ENCODE measurements at places on chromosomes 12 and 14.

DNA sequence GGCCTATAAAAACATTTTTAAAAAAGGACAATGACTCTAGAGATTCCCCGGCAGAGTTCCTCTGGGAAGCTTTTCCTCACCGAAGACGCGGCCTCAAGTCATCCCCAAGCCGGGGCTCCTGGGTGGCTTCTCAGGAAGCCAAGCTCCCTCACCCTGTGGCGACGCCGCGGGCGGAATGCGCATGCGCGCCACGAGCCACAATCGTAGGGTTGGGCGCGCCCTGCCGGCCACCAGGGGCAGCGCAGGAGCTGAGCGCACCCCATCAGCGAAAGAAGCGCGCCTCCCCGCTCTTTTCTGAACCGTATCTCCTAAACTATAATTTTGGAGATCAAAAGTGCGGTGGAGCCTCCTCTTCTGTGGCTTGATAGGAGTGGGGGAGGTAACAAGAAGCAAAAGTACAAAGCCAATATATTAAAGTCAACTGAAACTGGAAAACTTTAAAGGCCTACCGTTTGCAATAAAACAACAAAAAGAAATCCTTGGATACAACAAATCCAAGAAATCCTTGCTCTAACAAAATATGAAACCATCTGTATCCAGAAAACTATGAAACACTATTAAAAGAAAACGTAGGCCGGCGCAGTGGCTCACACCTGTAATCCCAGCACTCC lies 17.4 kb upstream of the CHFR start:
- peak; percentile 91 for DNase-seq

GRCh38 chr14:49427117-49427516 lies 159.1 kb downstream of the RPS29 start:
- DNase-seq, result no peak

DNA sequence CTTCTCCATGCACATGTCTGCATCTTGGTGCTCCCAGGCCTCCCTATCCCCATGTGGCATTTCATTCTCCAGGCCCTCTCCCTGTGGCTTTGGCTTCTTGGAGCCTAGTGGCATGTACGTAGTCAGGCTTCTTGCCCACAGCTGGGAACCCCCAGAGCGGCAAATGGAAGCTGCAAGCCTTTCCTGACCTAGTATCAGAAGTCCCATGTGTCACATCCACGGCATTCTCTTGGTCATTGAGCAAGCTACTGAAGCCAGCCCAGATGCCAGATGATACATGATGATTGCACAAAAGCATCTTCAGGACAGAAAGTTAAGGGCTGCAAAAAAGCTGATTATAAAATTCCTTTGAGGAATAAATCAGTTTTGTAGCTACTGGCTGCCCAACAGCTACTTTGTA lies 154.9 kb downstream of the PELI2 start:
- no peak for DNase-seq

- no peak for DNase-seq
These were observed 216.2 kb upstream of the KRR1 start for GRCh38 chr12:75727577-75727976.

GRCh38 chr12:72264548-72265175 lies 7.5 kb upstream of the TRHDE start:
- no peak for DNase-seq

GRCh38 chr14:66746316-66747006 lies 238.5 kb downstream of the GPHN start:
- DNase-seq, result no peak

- no peak for DNase-seq
These were observed 93.3 kb upstream of the RIC8B start for GRCh38 chr12:106681210-106681609.

- no peak for DNase-seq
These were observed 415.4 kb downstream of the ZFP36L1 start for GRCh38 chr14:68377459-68377858.

- DNase-seq, result no peak
These were observed 37.3 kb downstream of the RFLNA start for GRCh38 chr12:124332058-124332672.

DNA sequence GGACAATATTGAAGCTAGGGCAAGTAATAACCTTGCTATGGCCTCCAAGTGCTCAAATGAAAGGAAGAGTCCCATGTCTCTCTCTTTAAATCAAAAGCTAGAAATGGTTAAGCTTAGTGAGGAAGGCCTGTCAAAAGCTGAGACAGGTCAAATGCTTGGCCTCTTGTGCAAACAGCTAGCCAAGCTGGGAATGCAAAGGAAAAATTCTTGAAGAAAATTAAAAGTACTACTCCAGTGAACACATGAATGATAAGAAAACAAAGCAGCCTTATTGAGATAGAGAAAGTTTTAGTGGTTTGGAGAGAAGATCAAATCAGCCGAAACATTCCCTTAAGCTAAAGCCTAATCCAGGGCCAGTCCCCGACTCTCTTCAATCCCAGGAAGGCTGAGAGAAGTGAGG lies 84.1 kb upstream of the PLEKHA5 start:
- no peak for DNase-seq

- no peak for DNase-seq
These were observed 115.5 kb downstream of the DHRS2 start for GRCh38 chr14:23751616-23752015.

DNA sequence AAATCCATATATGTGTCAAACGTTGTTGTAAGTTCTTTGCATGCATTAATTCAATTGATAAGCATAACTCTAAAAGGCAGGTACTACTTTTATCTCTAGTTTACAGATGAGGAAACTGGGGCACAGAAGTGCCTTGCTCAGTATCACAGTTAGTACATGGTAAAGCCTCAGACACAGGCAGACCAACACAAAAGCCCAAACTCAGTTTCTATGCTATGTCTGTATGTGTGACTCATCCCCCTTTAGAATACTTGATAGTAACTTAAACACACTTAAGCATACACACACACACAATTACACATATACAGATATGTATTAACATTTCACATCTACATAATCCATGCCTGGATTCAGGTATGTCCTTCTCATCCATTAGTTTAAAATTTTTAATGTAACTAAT lies 88.0 kb downstream of the EPS8 start:
- DNase-seq, result no peak

- DNase-seq, result no peak
These were observed 915.9 kb downstream of the DIO2 start for GRCh38 chr14:79295385-79295784.

DNA sequence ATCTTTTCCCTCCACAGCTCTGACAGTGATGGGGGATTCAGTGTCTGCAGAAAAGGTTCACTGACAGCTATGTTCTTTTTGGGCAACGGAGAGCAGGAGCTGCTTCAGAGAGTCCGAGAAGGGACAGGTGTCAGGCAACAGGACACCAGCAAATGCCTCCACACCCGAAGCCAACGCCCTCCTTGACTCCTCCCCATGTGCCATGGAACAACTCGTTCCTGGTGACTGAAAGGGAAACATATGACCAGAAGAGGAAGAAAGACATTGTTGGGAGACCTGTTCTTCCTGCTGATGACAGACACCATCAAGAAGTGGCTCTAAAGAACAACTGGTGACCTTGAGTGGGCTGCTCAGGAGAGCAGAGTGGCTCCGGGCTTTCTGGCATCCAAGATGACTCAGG lies 172.3 kb upstream of the NOS1 start:
- no peak for DNase-seq

- no peak for DNase-seq
These were observed 117.3 kb upstream of the OVCH1 start for GRCh38 chr12:29614694-29615325.

- no peak for DNase-seq
These were observed 290.3 kb downstream of the SOX5 start for GRCh38 chr12:23659131-23659530.

DNA sequence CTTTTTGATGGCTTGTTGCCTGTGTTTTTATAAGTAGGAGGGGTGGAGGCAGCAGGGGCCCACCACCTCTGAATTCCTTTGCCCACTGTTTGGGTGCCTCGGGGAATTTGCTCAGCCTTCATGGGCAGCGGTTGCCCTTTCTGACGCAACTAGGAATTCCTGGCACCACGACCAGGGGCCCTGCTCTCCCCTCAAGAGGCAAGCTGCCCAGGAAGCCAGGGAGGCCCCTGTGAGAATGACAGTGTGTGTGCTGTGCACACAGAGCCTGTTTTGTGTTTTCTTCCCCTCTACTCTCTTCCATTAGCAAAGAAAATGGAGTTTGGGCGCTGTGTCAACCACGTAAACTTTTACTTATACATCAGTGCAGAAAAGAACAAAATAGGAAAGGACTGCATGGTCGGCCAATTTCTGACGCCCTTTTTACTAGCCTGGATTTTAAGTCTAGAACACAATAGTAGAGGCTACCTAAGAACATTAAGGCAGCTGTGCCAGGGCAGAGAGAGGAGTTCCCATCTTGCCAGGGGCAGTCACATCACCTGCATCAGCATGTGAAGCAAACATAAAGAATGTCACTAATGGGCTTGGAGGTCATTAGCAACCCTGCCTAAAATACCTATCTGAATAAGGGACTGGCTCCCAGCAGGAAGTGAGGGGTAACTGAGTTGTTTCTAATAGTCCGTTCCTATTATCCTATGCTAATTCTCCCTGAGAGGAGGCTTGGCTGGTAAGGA lies 17.9 kb upstream of the PTGR2 start:
- DNase-seq, result no peak

DNA sequence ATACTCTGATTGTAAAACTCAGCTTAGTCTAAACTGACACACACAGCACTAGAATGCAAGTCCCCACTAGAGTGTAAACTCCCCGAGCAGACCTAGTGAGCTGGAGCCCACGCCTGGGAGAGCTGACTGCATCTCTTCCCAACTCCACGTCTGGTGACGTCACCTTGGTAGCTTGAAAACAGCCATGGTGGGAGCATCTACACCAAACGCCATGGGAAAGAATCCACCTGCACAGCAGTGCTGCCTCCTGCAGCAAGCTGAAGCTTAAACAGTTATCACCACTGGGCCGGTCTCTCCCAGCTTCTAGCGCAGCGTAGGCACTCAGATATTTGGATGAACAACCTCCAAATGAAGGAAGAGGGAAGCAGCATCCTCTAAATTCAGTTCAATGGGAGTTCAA lies 4.3 kb upstream of the PAPLN start:
- no peak for DNase-seq

- no peak for DNase-seq
These were observed 11.6 kb downstream of the STX2 start for GRCh38 chr12:130827432-130827831.

GRCh38 chr12:101839324-101840283 lies 8.8 kb upstream of the GNPTAB start:
- DNase-seq, result peak; percentile 79

DNA sequence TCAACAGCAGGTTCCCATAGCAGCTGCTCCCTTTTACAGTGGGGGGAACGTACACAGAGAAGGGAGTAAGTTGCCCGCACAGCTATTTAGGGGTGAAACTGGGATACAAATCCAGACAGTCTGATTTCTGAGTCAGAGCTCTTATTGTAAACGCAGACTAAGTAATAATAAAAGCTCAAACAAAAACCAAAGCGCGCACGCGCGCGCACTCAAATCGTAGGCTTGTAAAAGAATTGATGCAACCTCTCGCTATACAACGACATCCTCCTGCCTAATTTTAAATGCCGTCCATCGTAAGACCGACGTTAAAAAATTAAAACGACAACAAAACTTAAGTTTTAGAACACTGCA lies 747 bp upstream of the DACT1 start:
- DNase-seq, result peak; percentile 42

DNA sequence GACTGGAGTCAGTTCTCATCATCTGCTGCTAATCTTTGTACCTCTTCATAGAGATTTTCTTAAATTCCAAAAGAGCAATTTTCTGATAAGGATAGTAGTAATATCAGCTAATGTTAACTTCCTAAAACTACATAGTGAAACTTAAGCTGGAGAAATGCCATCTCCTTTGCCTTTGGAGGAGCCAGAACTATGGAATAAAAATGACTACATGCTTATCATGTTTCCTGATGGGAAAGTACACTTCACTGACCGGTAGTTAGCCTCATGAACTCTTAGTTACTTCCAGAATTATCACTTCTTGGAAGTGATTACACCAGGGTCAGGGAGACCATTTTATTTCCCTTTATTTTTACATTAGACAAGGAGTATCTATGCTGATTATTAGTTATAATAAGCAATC lies 1222.1 kb upstream of the TMEM132C start:
- no peak for DNase-seq

GRCh38 chr12:67442896-67443295 lies 173.7 kb downstream of the CAND1 start:
- DNase-seq, result no peak

DNA sequence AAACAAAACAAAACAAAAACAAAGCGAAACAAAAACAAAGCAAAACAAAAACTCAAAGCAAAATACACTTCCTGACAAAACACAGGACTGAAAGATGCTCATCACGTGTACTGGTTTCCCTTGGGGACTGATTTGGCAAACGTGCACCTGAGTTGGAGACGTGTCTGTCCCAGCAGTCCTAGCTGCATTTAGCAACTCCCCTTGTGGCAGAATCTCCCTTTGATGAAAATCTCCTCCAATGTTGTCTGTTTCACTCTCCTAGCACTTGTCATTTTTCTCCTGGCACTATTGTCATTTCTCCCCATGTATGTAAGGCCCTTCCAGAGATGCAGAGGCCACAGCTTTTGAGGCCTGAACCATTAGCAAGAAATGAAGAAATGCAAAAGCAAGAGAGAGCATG lies 6.8 kb upstream of the SLC24A4 start:
- DNase-seq, result no peak
